ENCODE measurements at places on chromosomes 16 and 17. TPM values are rescaled to one million over a fixed set of nuclear protein-coding genes. Genes with fewer than 3 reads are reported as not detected.

Gene KRT32
- total RNA-seq: not detected

- DNase-seq: no peak
- no peaks in the 10 kb centered on the region for H3K27me3 ChIP-seq
These were observed 625.2 kb upstream of the CDH8 start for GRCh38 chr16:62661435-62661834.

DNA sequence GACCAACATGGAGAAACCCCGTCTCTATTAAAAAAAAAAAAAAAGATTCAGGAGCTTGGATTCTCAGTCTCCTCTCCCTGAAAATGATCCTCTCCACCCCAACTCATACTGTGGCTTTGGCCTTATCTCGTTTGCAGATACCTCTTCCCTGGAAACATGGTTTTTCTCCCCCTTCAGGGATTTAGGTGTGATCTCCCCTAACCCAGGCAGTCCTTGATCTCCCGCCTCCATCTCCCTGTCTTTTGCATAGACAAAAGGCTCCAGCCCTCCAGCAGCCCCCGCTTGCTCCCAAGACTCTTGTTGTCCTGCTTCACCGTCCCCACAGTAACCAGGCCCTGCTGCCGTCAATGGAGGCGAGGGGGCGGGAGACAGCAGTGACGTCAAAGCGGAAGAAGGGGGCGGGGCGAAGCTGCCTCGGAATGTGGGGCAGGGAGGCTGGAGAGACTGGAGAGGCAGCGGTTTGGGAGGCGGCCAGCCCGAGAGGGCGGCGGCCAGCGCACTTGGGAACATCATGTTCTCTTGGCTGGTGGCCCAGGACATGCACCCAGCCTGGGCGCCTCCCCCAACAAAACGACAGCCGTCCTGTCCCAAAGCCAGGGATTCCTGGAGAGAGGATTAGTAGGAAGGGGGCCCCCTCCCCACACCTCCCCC, 1.9 kb upstream of the PER1 start:
- H3K27ac ChIP-seq: peak overlapping the region; percentile 100
- DNase-seq: peak; percentile 100
- peak overlapping the region; percentile 66 for H3K4me3 ChIP-seq
- H3K36me3 ChIP-seq: peaks cover 39% of the 10 kb centered on the region
- H3K4me1 ChIP-seq: peaks cover 46% of the 10 kb centered on the region
- H3K27me3 ChIP-seq: no peaks in the 10 kb centered on the region

GRCh38 chr17:77388384-77389306, 247.9 kb downstream of the SEC14L1 start:
- peak overlapping the region; percentile 94 for H3K27ac ChIP-seq
- no peak overlapping the region for H3K4me3 ChIP-seq
- no peak for DNase-seq
- no peaks in the 10 kb centered on the region for H3K36me3 ChIP-seq

DNA sequence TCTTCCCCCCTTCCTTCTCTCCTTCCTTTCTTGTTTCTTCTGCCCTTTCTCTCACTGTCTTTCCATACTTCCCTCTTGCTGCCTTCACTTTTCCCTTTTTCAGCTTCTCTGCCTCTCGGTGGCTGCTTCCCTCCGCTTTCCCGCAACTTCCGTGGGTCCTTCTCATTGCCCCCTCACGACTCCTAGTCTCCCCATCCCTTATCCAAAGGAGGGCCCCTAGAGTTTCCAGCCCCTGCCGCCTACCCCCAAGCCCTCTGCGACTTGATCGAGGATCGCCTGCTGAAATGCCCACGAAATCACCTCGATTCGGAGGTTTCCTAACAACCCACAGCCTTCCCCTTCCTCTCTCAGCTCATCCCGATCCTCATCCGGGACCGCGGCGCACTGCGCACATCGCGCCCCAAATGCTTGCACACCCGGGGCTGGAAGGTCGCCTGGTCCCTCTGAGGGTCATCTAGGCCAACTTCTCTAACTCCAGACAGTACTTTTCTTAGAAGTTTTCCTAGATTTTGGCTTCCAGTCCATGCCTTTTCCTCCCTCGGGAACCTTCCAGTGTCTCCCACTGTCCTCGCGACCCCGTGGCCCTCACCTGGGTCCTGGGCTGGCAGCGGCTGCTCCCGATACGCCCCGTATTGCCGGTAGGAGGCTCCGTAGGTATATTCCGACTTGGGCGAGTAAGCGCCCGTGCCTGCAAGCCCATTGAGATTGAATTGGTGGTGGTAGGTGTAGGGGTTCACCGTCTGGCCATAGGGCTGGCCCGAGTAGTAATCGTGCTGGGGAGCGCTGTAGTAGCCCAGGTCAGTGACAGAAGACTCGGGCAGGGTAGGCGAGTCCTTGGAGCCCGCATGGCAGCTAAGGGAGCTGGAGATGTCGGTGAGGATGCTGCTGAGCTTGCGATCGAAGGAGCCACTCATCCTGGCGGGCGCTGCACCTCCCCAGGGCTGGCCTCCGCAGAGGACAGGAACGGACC, 654 bp downstream of the DLX3 start:
- H3K36me3 ChIP-seq: no peaks in the 10 kb centered on the region
- DNase-seq: no peak
- no peak overlapping the region for H3K27ac ChIP-seq
- peak overlapping the region; percentile 54 for H3K4me3 ChIP-seq
- H3K27me3 ChIP-seq: peaks cover 88% of the 10 kb centered on the region

- H3K27ac ChIP-seq: peak overlapping the region; percentile 18
- peak; percentile 93 for DNase-seq
- no peak overlapping the region for H3K4me3 ChIP-seq
- no peaks in the 10 kb centered on the region for H3K27me3 ChIP-seq
- H3K4me1 ChIP-seq: peaks cover 74% of the 10 kb centered on the region
These were observed 8.1 kb downstream of the PNMT start for GRCh38 chr17:39676198-39676819.

DNA sequence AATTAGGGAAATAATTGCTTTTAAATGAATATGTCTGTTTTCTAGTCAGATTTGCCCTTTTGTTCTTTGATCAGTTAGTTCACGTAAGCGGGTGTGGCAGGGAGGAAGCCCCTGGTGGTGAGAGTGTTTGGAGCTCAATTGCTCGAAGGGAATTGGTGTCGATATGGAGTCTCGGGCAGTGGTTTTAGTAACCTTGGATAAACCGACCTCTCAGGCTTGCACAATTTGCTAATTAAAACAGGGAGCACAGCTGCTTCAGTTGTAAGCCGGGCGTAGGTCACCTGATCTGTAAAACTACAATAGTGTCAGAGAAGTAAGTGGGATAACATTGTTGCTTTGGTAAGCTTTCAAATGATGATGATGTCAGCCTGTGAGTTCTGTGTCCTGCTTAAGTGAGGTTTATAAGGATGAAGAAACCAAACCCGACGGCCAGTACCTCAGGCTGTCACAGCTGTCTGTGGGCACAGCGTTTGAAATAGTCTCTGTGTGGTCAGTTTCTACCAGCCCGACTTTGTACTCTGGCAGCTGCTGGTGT, 2.9 kb downstream of the ZNF750 start:
- DNase-seq: no peak
- H3K4me3 ChIP-seq: no peak overlapping the region
- no peaks in the 10 kb centered on the region for H3K4me1 ChIP-seq

Gene CDT1
- total RNA-seq: 1.5 TPM

GRCh38 chr17:49748223-49748622, 15.7 kb downstream of the FAM117A start:
- no peaks in the 10 kb centered on the region for H3K27me3 ChIP-seq
- H3K27ac ChIP-seq: no peak overlapping the region
- H3K4me3 ChIP-seq: no peak overlapping the region
- peaks cover 47% of the 10 kb centered on the region for H3K4me1 ChIP-seq
- H3K36me3 ChIP-seq: no peaks in the 10 kb centered on the region

DNA sequence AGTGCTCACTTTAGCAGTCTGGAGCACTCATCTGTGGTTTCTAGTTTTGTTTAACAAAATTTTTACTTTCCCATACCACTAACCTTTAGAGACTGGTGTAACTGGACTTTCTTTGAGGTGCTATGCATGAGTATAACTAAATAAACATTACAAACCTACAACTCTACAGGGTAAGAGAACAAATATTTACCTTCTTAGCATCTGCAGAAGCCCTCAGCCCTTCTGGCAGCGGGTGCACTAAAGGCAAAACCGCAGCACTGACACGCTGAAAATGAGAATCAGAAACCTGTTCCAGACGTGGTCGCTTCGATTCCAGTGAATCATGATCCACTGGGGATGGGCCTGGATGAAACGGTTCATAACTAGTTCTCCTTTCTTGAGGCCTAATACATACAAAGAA, 43.7 kb downstream of the NCOR1 start:
- peaks cover 33% of the 10 kb centered on the region for H3K4me1 ChIP-seq
- no peak overlapping the region for H3K4me3 ChIP-seq
- no peaks in the 10 kb centered on the region for H3K27me3 ChIP-seq
- DNase-seq: peak; percentile 60
- peaks cover 8% of the 10 kb centered on the region for H3K36me3 ChIP-seq
- H3K27ac ChIP-seq: peak overlapping the region; percentile 59

Gene ACSM2A
- total RNA-seq: not detected

Gene FBXL16
- not detected for total RNA-seq

- peaks cover 17% of the 10 kb centered on the region for H3K4me1 ChIP-seq
- peaks cover 40% of the 10 kb centered on the region for H3K27me3 ChIP-seq
- H3K36me3 ChIP-seq: no peaks in the 10 kb centered on the region
- no peak overlapping the region for H3K4me3 ChIP-seq
These were observed 1.6 kb upstream of the CA10 start for GRCh38 chr17:52160136-52160567.

GRCh38 chr16:68370581-68371275, 59.9 kb downstream of the PRMT7 start:
- no peak for DNase-seq
- no peaks in the 10 kb centered on the region for H3K27me3 ChIP-seq
- no peak overlapping the region for H3K27ac ChIP-seq
- H3K4me3 ChIP-seq: no peak overlapping the region
- peaks cover 11% of the 10 kb centered on the region for H3K36me3 ChIP-seq

Gene TEKT5
- 0.45 TPM for total RNA-seq

DNA sequence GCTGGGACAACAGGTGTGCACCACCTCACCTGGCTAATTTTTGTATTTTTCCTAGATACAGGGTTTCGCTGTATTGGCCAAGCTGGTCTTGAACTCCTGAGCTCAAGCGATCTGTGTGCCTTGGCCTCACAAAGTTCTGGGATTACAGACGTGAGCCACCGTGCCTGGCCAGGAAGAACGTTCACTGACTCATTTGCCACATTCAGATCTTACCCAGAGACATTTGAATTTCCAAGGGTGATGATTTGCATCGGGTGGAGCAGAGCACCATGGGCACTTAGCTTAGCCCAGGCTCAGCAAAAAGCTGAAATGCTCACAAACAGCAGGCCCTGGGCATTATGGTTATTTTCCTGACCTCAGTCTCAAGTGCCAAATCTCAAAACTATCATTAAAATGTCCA, 14.5 kb upstream of the ADORA2B start:
- no peak for DNase-seq
- H3K27ac ChIP-seq: no peak overlapping the region
- H3K4me1 ChIP-seq: peaks cover 14% of the 10 kb centered on the region
- H3K27me3 ChIP-seq: peaks cover 14% of the 10 kb centered on the region

DNA sequence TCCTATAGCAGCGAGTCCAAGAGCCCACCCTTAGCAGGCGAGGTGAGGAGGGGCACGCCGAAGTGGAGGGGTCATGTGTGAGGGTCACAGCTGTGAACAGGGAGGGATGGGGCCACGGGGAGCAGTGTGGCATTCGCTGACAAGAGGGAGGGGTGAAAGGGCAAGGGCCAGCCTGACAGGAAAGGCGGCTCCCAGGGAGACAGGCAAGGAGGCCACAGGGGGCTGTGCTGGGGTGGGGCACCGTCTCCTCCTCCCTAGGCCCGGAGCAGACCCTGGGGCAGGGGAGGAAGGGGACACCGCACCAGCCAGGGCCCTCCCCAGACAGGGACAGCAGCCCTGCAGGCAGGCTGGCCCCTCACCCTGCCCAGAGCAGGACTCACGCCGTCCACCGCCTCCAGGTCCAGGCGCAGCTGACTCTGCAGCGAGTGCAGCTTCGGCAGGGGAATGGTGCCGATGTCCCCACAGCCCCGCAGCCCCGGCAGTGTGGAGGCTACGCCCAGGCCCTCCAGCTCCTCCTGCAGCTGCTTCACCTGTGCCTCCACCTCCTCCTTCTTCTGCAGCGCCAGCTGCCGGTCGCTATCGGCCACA, 15.1 kb downstream of the GNPTG start:
- no peaks in the 10 kb centered on the region for H3K27me3 ChIP-seq
- H3K4me1 ChIP-seq: no peaks in the 10 kb centered on the region
- H3K36me3 ChIP-seq: peaks cover 97% of the 10 kb centered on the region
- H3K27ac ChIP-seq: no peak overlapping the region
- no peak for DNase-seq

GRCh38 chr17:40664582-40665333, at the start of gene KRT222:
Gene KRT222, minus strand, starts transcription at chr17:40665177. Its CDS starts 78 bp downstream, at chr17:40665099.
- no peak within 1 kb of the TSS for H3K27ac ChIP-seq
- no peaks in the 10 kb centered on the region for H3K36me3 ChIP-seq
- peak within 1 kb of the TSS; percentile 19 for H3K4me3 ChIP-seq
- no peak for DNase-seq

- peak; percentile 86 for DNase-seq
- no peaks in the 10 kb centered on the region for H3K27me3 ChIP-seq
- peak overlapping the region; percentile 26 for H3K4me3 ChIP-seq
- peaks cover 24% of the 10 kb centered on the region for H3K36me3 ChIP-seq
These were observed 7.7 kb downstream of the PRR15L start for GRCh38 chr17:47949946-47950345.

GRCh38 chr17:59751955-59752413, 44.5 kb downstream of the VMP1 start:
- H3K36me3 ChIP-seq: peaks cover 8% of the 10 kb centered on the region
- H3K4me3 ChIP-seq: no peak overlapping the region
- H3K4me1 ChIP-seq: peaks cover 9% of the 10 kb centered on the region
- H3K27me3 ChIP-seq: no peaks in the 10 kb centered on the region
- H3K27ac ChIP-seq: peak overlapping the region; percentile 38

GRCh38 chr17:76793775-76794174, 55.9 kb downstream of the MFSD11 start:
- H3K27me3 ChIP-seq: no peaks in the 10 kb centered on the region
- DNase-seq: no peak
- no peak overlapping the region for H3K4me3 ChIP-seq
- H3K36me3 ChIP-seq: no peaks in the 10 kb centered on the region
- H3K27ac ChIP-seq: no peak overlapping the region

GRCh38 chr17:40809721-40810421, 10.1 kb upstream of the KRT28 start:
- H3K4me3 ChIP-seq: no peak overlapping the region
- no peaks in the 10 kb centered on the region for H3K4me1 ChIP-seq
- H3K27ac ChIP-seq: no peak overlapping the region
- DNase-seq: no peak
- H3K27me3 ChIP-seq: peaks cover 3% of the 10 kb centered on the region
- H3K36me3 ChIP-seq: no peaks in the 10 kb centered on the region

Gene CALB2
- total RNA-seq: not detected

GRCh38 chr17:9217151-9218056, 196.1 kb downstream of the NTN1 start:
- no peak overlapping the region for H3K4me3 ChIP-seq
- H3K4me1 ChIP-seq: peaks cover 7% of the 10 kb centered on the region
- H3K27ac ChIP-seq: peak overlapping the region; percentile 54
- no peak for DNase-seq
- H3K27me3 ChIP-seq: no peaks in the 10 kb centered on the region

Gene SDR42E1
- 7.9 TPM for total RNA-seq

Gene VAT1L
- 1.2 TPM for total RNA-seq

Gene SPECC1
- total RNA-seq: 29.2 TPM

All from stomach (tissue), 19 donors.